ENCODE measurements at places on chromosomes 3 and 15.
A peak's percentile ranks its signal among the peaks of the same experiment; 100 is the strongest.

DNA sequence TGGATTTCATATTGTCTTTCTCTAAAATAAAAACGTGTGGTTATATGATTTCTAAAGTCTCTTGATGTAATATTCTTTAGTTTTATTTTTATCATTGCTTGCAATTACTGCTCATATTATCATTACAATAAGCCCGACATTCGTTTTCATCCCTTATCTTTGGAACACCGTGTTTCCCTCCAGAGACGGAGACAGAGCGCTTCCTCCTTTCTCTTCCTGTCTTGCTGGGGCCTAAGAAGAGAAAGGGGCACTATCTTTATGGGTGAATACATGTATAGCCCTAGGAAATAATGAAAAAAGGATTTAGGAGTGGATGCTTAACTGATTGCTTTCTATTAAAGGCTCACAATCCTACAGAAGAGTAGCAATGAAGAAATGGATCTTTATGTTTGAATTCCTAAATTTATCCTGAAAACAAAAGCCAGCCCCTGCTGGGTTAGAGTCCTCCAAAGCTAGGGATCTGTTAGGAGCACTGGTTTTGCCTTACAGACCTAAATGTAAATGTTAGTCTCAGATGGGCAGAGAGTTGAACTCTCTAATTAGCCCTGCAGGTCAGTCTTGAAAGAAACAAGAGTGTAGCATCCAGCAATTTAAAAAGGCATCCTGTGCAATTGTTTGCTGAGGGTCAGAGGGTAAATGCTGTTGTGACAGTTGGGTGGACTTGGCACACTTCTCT is 145.1 kb downstream of the TP63 start:
- no peak for DNase-seq

GRCh38 chr3:180402471-180403073 is 199.4 kb upstream of the TTC14 start:
- DNase-seq: no peak

DNA sequence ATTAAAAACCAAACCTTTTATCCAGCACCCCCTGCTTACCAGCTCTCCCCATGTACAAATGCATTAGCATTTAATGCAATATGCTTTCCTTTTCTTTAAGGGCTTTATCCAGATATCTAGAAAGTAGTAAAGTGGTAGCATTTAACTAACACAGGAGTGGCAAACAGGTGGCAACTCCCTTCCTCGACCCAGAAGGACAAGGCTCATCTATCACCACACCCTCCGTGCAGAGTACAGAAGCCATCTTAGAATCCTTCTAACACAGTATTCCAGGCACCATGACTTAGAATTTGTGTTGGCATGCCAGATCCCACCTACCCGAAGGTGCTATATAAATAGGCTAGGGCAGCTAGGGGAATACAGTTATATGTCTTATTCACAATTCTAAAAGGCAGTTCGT is 148.6 kb upstream of the NSMCE3 start:
- DNase-seq: no peak

GRCh38 chr3:42165211-42165610 is 74.1 kb downstream of the TRAK1 start:
- peak; percentile 42 for DNase-seq

DNA sequence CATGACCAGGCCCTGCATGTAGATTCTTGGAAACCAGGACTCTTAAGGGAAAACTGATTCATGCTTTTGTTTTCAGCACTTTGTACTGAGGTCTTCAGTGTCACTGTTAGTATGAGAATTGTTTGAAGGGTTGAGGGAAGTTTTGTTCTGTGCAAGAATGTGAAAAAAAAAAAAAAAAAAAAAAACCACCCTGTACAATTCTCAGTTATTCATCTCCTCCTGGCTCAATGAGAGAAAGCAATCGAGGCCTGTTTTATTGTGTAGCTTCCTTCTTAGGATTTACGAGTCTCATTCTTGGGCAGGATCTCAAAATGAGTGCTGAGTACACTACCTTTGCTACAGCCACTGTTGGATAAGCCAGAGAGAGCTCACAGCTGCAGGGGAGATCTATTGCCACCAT is 469.5 kb downstream of the CNTN4 start:
- DNase-seq: no peak

GRCh38 chr15:55016225-55016624 is 180.5 kb downstream of the RSL24D1 start:
- DNase-seq: no peak

DNA sequence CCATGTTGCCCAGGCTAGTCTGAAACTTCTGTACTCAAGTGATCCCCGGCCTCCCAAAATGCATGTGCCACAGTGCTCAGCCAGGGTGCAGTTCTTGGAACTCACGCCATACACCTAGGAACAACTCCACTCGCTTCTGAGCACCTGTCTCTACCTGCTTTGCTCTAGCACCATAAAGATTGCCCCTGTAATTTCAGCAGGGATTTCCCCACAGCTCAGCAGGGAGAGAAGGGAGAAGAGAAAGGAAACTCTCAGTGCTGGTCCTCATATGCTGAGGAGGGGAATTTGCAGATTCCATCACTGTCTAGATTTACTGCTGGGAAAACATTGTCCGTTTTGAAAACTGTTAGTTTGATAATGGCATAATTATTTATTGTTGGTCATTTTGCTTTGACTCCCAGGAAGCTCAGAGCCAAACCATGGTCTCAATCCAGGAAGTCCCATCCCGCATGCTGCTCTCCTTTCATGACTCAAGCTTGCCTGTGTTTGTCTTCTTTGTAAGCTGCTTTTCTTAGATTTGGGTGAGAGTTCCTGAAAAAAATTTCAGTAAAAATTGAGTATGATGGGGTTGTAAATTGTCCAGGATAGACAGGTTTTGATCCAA is 24.2 kb downstream of the TRIM71 start:
- no peak for DNase-seq

DNA sequence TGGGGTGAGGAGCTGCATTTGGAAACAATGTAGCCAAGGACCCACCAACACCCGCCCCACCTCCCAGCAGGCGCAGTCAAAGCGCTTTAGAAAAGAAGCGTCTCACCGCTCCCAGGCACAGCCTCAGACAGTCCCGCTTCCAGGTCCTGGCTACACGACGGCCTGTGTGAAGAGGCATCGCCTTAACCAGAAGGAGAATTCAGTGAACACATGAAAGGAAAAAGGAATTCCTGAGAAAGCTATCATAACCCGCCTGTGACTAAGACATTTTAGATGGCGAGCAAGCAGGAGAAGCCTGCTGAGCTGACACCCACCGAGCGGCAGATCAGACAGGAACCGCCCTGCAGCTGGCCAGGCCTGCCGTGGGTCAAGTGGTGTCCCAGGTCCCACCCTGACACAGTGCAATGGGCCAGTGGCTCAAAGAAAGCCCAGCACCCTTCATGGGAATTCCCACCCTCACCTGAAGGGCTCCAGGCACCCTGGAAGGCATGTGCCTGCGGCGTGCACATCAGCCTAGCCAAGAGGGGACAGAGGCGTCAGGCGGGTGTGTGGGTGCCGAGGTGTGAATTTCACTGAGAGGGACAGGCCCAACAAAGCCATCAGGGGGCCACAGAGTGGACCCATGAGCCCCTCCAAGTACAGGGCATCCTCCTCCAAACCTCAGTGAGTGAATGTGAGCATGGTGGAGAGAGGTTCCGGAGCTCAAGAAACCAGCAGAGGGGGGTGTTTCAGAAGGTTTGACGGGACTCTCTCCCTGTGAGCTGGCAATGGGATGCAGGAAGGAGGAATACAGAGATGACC is 144.8 kb downstream of the NSMCE3 start:
- DNase-seq: no peak

DNA sequence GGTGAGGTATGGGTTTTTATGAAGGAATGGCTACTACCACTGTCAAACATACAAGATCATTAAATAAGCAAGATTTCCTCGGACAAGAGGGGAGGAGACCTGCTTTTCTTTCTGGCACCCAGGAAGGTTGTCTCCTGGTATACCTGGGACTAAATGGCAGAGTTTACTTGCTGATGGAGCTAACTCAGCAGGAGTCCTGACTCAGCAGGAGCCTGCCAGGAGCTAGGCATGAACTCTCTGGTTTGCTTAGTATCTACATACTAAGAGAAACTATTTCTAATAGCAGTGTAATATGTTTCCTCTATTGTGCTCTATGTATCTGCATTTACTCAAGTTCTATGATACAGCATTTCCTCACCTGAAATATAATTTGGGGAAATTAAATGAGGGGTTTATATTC is 404.2 kb downstream of the RSL24D1 start:
- DNase-seq: no peak

DNA sequence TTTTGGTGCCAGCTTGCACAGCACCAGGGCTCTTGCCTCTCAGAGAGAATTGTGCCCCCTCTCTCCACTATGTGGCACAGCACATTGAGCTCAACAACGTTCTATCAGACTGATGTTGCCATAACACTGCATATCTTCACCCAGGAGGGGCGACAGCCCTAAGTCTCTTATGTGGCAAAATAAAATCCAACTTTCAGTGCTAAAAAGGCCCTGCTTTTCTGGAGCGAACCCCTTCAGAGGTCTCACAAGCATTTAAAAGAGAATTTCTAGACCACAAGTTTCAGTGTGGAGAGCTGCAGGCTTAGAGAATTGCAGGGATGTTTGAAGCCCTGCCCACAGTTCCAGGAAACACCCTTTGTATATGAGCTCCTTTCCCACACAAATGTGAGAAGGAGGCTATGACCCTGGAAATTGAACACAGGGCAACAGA is 85.5 kb downstream of the LIPC start:
- no peak for DNase-seq

DNA sequence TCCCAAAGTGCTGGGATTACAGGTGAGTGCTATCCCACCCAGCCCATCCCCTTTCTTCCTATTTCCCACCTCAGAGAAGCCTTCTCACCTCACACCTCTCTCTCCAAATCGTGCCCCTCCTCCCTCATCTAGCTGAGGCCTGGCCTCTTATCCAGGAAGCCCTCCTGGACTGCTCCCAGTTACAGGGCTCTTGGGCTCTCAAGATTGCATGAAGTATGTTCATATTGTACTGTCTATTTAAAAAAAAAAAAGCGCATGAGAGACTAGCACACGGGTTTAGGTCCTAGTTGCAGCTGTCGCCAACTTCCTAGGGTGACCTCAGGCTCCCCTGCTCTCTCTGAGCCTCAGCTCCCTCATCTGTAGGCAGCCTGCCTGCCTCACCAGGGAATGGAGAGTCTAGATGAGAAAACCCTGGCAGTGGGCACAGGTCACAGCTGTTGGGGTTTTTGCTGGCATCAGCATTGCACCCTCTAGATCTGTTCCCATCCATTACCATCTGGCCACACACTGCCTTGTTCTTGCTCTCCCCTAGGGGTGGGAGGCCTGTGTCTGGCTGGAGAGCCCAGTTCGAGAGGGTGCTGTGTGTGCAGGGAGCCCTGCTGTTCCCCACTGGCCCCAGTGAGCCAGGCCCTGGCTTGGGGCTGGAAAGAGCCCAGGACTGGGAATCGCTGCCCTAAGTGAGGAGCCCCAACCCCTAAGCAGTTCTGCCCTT is 24.2 kb upstream of the C15orf39 start:
- no peak for DNase-seq

- no peak for DNase-seq
Measured at GRCh38 chr15:88637436-88637835, 1.4 kb upstream of the ISG20 start.

DNA sequence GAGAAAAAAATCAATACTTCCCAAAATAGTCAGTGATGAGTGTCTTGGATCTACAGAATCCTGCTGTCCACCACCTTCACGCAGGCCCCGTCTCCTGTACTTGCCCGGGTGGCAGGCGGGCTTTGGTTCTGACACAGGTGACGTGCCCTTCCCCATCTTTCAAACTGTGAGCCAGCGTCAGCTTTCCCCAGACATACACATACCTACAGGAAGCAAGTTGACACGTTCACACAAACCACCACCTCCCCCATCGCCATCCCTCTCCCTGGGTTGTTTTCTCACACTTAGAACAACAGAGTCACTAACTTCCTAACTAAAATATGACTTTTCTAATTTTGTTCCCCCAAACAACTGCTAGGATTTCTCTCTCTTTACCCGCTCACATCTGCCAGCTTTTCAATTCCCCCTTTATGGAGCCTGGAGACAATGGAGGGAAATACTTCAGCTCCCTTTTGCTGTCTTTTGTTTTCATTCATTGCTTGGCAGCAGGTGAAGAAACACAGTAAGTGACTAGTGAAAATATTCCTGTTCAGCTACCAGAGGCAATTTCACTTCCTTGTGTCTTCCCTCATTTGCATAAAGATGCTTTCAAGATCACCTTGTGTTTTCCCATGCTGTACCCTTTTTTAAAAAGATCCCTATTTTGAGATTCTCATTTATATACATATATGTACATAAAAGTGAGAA is 248.3 kb downstream of the SLCO3A1 start:
- DNase-seq: no peak

GRCh38 chr3:47752716-47753115 is 29.0 kb downstream of the SMARCC1 start:
- no peak for DNase-seq

GRCh38 chr3:125647318-125648014 is 52.2 kb upstream of the OSBPL11 start:
- DNase-seq: no peak

GRCh38 chr3:186368176-186368575 is 6.1 kb upstream of the DGKG start:
- DNase-seq: no peak

DNA sequence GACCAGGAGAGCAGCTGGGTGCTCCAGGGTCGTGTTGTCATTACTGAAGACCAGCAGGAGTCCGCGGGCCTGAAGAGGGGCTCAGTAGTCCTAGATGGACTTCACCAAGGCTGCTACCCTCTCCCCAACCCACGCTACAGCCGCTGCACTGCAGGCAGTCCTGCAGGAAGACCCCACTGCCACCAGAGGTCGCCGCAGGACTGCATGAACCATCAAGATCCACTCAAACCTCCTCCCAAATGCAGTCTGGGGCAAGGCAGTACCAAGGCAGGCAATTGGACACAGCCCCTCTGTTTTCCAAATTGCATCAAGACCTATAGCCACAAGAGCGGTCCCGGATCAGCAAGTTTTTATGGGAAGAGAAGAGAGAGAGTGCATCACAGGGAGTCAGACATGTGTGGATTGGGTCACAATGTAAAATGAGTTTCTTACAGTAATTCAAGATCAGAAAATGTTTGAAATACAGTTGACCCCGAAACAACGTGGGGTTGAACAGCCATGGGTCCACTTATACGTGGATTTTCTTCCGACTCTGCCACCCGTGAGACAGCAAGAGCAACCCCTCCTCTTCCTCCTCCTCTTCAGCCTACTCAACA is 46.7 kb downstream of the DZIP1L start:
- no peak for DNase-seq

- no peak for DNase-seq
Measured at GRCh38 chr3:156201411-156202405, 81.3 kb downstream of the KCNAB1 start.

- DNase-seq: no peak
Measured at GRCh38 chr3:195189821-195190220, 81.1 kb downstream of the XXYLT1 start.

GRCh38 chr3:61979638-61980037 is 393.7 kb downstream of the FEZF2 start:
- DNase-seq: no peak

GRCh38 chr15:100601163-100601562 is 821 bp downstream of the LINS1 start:
- no peak for DNase-seq

- no peak for DNase-seq
Measured at GRCh38 chr3:71753701-71754609, at the start of gene GPR27. Gene GPR27, plus strand, starts transcription at chr3:71753855. Its CDS starts 195 bp downstream, at chr3:71754050.

DNA sequence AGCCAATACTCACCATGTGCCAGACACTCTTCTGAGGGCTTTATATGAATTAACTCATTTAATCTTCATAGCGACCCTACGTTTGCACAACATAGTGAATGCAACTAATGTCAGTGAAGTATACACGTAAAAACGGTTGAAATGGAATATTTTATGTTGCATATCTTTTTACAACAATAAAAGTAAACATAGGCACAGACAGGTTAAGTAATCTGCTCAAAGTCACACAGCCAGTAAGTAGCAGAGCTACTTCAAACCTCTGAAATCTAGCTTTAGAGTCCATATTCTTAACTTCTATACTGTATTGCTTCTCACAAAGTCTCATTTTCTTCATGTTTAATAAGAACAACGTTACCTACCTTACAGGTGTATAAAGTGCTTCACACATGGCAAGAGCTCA is 1.6 kb downstream of the SEC11A start:
- no peak for DNase-seq
